ENCODE measurements at places on chromosomes 11 and 22.

DNA sequence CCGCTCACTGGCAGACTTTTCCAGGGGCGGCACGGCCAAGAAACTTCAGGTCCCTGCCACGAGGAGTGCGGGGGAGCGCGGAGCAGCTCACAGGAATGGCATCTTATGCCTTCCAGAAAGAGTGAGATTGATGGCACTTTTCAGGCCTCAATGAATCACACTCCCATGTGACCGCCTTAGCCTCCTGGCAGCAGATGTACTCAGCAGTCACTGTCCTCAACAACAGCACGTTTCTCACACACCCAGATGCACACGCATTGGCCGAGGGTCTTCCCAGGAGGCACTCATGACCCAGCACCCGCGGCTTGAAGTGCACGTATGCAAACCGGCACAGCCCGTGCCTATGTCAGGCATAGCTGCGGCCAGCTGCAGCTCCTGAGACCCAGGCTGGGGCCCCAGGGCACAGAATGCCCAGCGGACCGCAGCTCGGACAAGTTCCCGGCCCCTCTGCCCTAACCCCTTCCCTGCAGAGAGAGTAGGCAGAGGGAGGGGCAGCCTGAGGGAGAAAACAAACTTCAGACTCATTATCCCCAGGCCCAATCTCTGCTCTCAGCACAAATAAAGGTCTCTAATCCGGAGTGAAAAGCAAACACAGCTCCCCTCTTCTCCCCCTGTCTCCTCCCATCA lies 48.3 kb downstream of the RPUSD4 start:
- no peak for DNase-seq

DNA sequence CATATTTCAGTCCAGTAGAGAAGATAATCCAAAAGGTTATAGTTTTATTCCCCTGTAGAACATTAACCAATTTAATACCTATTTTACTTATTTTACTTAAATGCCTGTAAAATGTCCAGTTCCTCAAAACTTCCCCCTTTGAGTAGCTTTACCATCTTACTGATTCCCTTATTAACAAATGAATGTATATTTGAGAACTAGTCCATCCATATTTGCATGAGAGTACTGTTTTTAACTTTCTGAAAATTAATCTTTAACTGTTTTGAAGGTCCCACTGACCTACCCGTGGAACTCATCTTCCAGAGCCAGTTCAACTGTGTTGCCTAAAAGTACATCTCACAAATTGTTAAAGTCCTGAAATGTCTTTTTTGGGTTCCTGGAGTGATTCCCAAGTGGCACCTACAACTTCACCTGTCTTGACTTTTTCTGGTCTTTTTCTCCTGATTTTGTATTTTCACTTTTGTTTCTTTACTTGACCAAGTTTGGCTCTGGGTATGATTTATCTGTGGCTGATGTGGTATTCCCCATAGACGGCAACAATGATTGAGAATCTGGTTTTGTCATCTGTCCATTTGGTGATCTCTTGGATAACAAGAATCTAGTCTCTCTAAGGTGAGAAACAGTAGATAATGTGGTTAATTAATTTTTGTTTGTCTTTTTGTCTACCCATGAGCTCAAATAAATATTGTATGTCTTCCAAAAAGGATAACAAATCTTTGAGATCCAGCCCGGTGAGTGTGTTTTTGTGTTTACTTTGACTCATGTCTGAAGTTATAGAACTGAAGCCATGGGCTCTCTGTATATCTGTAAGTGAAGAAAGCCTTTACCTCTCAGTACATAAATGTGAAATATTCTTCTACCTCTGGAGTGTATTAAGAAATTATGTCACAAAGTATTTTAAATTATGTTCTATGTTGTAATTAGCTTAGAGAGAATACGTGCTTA lies 174.2 kb downstream of the ETS1 start:
- DNase-seq = no peak

GRCh38 chr11:73340164-73340563 lies 32.1 kb downstream of the ARHGEF17 start:
- DNase-seq = no peak

DNA sequence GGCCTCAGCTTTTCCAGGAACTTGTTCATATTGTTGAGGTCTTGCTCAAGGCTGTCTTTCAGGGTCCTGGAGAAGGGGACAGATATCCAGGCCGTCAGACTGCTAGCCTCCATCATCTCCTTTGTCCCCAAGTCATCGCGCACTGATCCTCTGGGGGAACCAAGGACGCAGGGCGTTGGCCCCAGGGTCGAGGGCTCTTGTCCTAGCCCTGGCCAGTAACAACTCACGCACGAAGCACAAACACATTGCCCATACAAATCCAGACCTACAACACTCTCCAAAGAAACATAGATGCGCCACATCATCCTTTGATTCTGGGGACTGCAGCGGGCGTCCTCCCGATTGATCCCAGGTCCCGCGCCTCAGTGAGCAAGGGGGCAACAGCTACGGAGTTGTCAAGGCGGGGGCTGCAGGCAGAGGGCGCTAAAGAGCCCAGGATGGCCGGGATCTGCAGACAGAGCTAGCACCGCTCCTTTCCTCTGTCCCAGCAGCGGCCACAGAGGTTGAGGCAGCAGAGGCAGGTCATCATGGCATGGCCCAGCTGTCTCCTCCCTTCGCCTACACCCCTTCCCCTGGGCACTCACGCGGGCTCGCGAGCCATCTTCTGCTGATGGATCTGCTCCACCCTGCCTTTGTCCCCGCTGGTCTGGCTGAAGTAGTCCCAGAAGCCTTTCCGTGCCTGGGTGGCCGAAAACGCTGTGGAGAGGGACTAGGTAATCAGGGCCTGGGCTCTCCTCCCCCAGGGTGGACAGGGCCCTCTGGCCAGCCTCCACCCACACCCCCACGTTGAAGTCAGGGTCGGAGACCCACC lies 472 bp downstream of the APOA5 start:
- DNase-seq = peak; percentile 92

- no peak for DNase-seq
These were observed 356.9 kb upstream of the CCDC90B start for GRCh38 chr11:83643115-83643514.

DNA sequence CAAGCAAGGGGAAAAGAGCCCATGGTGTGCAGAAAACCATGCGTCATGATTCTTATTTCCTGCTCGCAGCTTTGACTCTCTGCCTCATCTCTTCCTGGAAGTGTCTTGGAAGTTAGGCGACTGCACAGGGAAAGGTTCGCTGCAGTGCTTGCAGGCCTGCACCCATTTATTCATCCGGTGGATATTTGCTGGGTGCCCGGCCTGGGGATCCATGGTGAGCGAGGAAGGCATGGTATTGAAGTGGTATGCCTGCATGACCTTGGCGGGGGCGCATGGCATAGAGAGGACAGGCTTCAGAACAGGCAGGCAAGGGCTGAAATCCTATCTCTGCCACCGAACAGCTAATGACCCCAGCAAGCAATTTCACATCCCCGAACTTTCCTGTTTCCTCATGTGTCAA lies 40.6 kb downstream of the FAM83F start:
- DNase-seq = no peak

DNA sequence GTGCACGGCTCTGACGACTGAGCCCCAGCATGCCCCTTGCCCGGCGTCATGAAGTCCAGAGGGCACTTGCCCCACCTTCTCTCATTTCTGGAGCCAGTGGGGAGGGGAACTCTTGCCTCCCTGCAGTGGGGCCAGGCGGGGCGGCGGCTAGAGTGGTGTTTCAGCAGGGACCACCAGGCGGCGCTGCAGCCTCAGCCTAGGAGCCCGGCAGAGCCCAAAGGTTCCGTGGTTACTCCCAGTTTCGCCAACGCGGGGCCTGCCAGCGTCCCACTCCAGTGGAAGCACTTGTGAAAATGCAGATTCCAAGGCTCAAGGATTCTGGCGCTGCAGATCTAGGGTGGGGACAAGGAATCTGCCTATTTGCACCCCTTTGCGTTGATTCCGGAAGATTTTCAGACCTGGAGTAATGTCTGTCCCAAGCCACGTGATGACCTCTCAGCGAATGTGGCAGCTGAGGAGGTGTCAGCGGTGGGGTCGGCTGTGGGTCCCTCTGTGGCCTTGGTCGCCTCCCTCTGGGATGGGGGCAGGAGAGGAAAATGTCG lies 55.7 kb downstream of the CD82 start:
- DNase-seq = peak; percentile 82

DNA sequence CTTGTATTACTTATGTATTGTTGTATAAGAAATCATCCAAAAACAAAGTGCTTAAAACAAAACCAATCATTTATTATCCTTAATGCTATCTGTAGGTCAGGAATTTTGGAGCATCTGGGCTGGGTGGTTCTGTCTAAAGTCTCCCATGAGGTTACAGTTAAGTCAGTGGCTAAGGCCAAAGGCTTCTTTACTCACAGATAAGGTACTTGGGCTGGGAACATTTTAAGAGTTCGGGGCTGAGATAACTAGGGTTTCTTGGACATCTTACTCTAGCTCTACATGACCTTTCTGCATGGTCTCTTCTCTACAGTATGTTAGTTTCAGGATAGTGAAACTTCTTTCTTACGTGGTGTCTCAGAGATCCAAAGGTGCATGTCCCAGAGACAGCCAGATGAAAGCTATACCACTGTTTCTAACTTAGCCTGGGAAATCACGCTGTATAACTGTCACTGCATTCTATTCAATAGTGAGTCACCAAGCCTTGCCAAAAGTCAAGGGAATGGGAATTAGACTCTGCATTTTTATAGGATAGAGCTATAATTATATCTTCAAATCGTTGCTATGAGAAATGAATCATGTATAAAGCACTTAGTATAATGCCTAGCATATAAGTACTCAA lies 29.6 kb downstream of the SOX6 start:
- DNase-seq = no peak

- DNase-seq = no peak
These were observed 19.9 kb downstream of the NUP160 start for GRCh38 chr11:47828284-47828683.

GRCh38 chr11:40178470-40178869 lies 1281.0 kb downstream of the LRRC4C start:
- DNase-seq = no peak

DNA sequence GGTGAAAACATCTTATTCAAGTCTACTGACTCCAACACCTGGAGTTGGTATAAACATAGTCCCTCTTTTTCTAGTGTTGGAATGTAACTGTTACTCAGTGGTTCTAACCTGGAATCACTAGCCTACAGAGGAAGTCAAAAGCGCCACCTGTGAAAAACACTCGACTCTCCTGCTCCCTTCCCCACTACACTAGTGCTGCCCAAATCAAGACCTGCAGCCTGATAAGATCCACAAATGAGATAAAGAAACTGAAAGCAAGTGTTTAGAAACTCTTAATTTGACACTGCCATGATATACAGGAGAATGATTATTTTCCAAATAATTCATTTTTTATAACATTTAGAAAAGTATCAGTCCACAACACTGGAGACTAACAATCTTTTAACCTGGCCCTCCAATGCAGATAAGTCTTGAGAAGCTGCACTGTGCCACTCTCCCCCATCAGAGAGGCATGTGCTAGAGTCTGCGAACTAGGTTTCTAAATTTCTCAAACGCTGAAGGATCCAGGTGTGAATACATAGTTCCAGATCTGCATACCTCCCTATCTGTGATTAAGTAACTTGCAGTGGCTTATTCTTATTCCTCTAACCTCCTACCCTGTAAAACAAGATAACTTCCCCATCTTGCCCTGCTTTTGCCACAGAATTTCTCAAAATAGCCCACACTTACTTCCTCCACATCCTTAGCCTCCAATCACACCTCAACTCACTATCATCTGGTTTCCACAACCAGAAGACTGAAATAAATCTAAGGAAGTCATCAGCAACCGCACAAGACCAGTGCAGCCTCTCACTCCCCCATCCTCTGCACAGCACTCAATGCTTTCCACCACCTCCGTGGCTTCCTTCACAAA lies 88.1 kb downstream of the RRAS2 start:
- DNase-seq = no peak

GRCh38 chr22:29951791-29952413 lies 68.9 kb downstream of the MTMR3 start:
- DNase-seq = no peak

DNA sequence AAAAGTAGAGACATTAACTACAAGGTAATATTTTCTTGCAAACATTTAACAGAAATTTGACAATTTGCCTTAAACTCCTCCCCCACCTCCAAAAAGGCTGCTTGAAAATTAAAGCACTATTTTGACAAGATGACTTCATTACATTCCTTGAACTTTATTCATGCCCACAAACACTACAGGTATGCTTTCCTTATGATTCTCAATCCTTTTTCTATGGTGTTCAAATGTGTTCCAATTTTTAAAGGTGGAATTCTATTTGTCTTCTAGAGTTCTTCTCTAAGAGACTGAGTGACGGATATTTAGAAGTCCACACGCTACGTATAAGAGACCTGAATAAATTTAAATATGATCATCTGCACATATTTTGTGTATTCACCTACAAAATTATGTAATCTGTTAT lies 69.4 kb downstream of the MRTFA start:
- no peak for DNase-seq

DNA sequence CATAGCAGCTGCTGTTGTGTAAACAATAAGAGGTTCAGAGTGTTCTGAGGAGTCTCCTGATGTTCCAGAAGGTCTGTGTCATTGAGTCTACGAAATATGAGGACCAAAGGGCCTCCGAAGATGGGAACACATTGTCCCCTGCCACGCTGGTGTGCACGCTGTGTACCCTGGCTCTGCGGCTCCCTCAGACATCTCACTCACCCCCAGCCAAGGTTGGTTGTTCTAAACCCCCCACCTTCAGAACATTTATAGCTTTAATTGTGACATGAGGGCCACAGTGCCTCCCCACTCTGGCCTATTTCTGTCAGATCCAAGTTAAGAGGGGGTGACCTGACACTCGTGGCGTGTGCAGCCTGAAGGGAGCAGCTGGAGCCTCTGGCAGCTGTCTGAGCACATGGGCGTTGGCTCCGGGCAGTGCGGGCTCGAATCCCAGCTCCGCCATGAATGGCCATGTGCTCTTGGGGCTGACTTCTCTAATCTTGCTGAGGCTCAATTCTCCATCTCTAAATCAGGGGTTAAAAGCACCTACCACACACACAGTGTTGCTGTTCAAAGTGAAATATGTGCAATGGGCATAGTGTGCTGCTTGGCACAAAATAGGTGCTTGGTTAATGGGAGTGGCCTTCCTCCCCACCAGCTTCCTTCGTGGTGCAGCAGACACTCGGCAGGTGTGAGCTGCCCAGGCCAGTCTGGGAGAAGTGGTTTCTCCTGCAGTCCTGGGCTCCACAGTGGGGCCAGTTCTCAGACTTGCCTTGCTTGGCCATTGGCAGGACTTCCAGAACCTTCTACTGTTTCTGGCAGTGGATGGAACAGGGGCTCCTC lies 39.7 kb upstream of the MICAL2 start:
- DNase-seq = no peak

DNA sequence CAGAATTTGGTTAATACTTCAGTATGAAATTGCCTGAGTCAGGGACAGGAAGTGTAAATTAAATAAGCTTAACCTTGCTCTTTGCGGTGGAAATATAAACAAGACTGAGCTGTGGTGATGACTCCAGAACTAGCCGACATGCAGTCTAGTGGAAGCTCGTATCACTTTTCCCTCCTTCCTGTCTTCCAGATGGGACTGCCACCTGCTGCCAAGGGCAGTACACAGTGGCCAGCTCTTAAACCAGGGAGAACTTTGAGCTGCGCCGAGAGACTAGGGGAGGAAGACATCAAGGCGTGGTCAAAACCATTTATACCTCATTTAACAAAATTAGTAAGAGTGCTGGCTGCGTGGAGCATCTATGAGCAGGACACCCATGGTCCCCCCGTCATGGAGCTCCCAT lies 31.3 kb upstream of the CTTN start:
- peak; percentile 54 for DNase-seq

GRCh38 chr11:95512682-95513081 lies 276.9 kb downstream of the FAM76B start:
- no peak for DNase-seq

GRCh38 chr11:75159151-75159953 lies 8.4 kb downstream of the SLCO2B1 start:
- DNase-seq = no peak

Measured in activated CD8-positive, alpha-beta memory T cell treated with anti-CD3 and anti-CD28 coated beads for 24 hours (primary cell).